ENCODE measurements at places on chromosomes 5 and 9.

DNA sequence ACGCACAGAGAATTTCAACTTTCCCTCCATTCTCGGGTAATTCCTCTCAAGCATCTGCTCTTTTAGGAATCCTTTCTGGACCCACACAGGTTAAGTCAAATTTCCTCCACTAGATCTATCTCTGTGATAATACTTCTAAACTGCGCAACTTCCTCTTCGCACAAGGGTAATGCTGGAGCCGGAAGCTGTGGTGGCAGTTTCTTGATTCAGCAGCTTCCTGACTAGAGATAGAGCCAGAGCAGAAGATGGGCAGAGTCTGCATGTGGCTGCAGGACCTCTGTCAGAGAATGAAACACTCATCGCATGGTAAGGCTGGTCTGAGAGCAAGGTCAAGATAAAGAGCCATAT lies 11.1 kb upstream of the CDC42SE2 start:
- peak; percentile 92 for DNase-seq

DNA sequence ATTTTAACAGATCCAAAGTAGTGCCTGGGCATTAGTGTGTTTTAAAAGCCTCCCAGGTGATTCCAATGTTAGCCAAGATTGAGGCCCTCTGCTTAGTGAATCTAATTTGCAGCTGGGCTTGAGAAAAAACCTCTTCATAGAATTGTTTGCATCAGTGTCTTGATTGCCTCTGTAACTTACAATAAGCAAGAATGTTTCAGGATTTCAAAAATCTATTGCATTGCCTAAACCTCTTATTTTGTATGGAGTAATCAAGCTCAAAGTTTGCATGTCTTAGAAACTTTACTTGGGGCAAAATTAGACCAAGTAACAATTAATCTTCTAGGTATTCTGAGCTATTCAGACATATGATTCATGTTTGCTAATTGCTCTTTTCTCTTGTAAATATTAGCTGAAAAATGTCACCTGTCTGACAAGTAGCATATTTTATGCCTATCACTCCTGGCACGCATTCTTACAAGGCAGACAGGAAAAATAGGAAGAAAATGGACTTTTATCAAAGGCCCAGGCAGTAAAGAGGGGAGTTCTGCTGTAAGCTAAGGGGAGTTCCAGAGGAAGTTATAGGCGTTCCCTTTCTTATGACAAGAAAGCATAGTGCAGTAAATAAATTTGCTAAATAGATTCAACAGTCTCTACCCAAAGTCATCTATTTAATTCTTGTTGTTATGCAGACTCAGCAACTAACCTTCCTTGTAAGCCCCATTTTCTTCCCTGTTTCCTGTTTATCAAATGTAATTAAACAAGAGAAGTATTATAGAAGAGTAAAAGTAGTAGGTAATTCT lies 21.0 kb downstream of the PDCD1LG2 start:
- DNase-seq: peak; percentile 83

DNA sequence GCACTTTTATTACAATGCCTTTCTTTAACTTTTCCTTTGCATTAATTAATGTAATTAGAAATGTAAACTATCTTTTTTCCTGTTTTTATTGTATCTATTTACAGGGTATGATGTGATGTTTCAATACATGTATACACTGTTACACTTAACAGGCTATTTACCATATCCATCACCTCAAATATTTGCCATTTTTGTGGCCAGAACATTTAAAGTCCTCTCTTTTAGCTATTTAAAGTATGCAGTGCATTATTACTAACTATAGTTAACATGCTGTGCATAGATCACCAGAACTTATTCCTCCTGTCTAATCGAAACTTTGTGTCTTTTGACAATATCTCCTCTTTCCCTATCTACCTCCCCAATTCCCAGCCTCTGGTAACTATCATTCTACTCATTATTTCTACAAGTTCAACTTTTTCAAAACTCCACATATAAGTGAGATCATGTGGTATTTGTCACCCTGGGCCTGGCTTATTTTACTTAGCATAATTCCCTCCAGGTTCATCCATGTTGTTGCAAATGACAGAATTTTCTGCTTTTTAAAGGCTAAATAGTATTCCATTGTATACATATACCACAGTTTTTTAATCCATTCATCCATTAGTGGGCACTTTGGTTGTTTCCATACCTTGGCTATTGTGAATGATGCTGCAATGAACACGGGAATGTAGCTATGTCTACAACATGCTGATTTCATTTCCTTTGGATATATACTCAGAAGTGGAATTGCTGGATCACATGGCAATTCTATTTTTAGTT lies 32.8 kb downstream of the OR2K2 start:
- no peak for DNase-seq

DNA sequence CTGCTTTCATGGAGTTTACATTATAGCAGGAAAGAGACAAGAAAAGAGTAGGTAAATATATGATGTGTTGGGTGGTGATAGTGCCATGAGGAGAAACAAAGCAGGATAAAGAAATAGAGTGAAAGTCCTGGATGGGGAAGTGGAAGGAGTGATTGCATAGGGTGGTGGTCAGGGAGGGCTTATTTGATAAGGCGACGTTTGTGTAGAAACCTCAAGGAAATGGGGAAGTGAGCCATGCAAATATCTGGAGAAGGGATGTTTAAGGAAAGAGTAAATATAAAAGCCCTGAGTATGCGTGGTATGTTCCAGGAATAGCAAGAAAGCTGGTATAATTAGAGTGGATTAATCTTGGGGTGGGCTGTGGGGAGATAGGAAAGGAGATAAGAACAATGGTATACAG lies 134.7 kb upstream of the SV2C start:
- no peak for DNase-seq

DNA sequence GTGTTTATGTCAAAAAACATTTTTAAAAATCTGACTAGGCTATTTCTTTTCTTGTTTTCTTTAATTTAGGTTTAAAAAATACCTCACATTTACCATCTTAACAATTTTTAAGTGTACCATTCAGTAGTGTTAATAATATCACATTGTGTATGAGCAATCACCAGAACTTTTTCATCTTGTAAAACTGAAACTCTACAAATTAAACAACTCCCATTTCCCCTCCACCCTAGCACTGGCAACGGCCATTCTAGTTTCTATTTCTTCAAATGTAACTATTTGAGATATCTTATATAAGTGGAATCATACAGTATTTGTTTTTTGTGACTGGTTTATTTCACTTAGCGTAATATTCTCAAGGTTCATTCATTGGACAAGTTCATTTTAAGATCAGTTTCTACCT lies 27.7 kb downstream of the PLCXD3 start:
- no peak for DNase-seq

DNA sequence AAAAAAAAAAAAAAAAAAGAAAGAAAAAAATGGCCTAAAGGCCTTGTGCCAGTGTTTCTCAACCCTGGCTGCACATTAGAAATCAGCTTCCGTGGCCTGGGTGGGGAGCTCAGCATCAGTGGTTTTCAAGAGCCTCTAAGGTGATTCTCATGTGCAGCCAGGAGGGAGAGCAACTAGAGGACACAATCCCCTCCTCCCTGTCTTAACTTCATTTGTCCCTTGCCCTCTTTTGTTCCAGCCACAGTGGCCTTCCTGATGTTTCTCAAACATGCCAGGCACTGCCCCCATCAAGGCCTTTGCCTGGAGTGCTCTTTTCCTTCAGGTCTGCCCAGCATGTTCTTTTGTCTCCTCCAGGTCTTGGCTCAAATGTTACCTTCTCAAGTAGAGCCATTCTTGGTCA lies 42.4 kb downstream of the HOMER1 start:
- DNase-seq: no peak

GRCh38 chr9:18394847-18395351 lies 79.1 kb upstream of the ADAMTSL1 start:
- no peak for DNase-seq

DNA sequence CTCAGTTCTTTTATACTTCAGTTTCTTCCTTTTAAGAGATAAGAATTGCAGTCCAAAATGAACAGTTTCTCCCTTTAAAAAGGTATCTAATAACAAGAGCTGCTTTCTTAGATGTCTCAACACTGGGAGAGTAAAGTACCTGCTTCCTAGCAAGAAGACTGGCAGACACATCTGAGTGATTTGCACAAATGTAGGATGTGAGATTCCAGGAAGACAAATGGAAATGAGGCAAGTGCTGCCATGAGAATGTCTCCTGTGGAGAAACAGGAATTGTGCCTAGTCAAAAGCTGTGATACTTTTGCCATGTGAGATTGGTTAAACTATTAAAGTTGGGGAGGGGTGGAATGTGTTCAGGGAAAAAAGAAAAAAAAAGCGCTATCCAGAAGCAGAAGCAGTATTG lies 159.1 kb downstream of the HTR1A start:
- DNase-seq: no peak

GRCh38 chr5:139395844-139396640 lies 1.1 kb upstream of the PROB1 start:
- no peak for DNase-seq

- DNase-seq: no peak
Observed at GRCh38 chr5:61881821-61882487, 424.1 kb upstream of the KIF2A start.

DNA sequence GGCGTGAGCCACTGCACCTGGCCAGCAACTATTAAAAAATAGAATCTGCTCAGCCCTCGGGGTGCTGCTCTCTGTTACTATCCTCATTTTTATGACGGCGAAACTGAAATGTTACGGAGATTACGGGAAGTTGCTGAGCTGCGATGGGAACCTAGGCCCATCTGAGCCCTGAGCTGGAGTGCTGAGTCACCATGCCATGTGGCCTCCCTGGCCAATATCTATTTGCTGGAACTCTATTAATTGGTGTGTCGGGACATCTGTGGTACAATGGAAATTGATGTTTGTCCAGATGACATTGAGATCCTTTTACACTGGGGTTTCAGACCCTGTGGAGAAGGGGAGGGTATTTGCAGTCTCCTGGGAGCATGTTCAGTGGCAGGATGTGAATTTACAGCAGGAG lies 8.1 kb downstream of the PRDM12 start:
- no peak for DNase-seq

GRCh38 chr9:28234894-28235277 lies 661.6 kb upstream of the C9orf72 start:
- DNase-seq: no peak

DNA sequence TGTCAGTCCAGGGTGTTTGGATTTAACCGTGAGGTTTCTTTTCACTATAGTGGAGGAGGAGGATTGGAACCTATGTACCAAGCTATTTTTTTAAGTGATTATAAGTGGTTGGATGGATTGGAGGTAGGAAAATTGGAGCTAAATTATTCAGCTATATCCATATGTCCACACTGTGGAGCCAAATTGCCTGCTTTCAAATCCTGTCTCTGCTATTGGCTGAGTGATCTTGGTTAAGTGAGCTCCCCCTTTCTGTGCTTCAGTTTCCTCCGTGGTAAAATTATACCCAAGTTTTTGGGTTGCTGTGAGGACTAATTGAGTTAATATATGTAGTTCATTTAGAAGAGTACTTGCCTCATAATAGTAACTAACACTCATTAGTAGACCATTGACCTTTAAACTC lies 2.5 kb downstream of the CENPP start:
- no peak for DNase-seq

DNA sequence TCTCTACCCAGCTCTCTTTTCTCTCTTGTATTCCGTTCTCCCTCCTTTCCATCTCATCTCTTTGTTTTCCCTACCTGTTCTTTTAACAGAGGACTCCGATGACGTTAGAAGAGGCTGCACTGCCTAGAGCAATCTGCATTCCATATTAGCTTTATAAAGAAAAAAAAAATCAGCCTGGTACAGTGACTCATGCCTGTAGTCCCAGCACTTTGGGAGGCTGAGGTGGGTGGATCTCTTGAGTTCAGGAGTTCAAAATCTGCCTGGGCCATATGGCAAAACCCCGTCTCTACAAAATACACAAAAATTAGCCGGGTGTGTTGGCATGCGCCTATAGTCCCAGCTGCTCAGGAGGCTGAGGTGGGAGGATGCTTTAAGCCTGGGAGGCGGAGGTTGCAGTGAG lies 49.0 kb downstream of the DAPK1 start:
- no peak for DNase-seq

DNA sequence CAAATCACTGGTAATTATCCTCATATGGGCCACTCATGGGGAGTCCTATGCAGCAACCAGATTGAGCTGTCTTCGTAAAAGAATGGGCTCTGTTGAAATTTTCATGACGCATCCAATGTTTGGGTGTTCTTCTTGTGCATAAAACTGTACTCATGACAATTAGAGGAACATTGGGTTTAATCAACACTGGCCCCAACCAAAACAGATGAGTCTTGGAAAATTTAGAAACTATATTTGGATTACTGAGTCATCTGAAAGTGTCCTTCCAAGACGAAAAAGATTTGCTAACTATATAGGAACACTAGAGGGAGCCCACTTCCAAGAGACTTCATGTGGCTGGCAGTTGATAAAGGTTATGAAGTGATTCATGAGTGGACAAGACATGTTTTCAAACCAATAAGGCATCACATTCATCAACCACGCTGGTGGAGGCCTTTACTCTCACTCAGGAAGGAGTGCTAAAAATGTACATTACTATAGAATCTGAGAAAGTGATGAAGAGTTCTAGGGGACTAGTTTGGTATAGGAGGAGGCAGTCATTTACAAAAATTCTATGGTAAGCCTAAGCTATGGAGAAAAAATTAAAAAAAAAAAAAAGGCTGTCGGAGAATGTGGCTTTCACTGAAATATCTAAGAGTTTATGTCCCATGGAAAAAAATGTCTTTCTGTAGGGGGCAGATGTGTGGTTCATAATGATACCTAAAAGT lies 313.5 kb downstream of the PRDM9 start:
- DNase-seq: no peak

DNA sequence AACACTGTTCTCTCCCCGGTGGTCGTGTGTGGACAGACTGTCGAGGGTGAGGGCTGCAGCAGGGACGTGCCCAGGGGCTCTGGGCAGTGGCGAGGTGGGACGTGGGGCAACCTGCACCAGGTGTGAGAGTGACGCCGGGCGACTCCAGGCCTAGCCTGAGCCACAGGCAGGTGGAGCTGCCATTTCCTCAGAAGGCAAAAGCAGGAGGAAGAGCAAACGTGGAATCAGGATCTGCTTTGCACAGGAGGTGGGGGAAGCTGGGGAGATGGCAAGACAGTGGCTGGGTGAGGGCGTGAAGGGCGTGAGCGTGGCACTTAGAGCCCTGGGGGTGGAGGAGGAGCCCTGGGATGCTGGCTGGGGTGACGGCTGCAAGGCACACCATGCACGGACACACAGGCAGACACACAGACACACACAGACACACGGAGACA lies 39.6 kb upstream of the NSMF start:
- DNase-seq: no peak
